ENCODE measurements at places on chromosomes 1 and 21.

- no peak for DNase-seq
Observed at GRCh38 chr1:220527279-220527907, 543 bp upstream of the MARK1 start.

DNA sequence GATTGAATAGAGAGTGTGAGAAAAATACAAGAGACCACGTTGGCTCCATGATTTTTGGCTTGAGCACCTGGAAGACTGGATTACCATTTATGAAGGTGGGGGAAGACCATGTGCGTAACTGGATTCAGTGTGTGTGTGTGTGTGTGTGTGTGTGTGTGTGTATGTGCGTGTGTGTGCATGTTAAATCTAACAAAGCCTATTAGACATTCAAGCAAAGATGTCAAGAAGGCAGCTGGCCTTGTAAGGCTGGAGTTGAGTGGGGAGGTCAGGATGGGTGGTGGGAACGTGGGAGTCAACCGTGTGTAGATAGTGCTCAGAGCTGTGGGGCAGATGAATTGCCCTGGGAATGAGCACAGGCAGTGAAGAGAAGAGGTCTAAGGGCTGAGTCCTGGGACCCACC, 293.8 kb upstream of the POU3F1 start:
- no peak for DNase-seq

GRCh38 chr1:94090761-94091160, 30.2 kb downstream of the ABCA4 start:
- DNase-seq: no peak

- no peak for DNase-seq
Observed at GRCh38 chr1:179142889-179143299, 61.0 kb downstream of the TOR3A start.

- no peak for DNase-seq
Observed at GRCh38 chr1:212225871-212226302, 59.3 kb upstream of the PPP2R5A start.

DNA sequence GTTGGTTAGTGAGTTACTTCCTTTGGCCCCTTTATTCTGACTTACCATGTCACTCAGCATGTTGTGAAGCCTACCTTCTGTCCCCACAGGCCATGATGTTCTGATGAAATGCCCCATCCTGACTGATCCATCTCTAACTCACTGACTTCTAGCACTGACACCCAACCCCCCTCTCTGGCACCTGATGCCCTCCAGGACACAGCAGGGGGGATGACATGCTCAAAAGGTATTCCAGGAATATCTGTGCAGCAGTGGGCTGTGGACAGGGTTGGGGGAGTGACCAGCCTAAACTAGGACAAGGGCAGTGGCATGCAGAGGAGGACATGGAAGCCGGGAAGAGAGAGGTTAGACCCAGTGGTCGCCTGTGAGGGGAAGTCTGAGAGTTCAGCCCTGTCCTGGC, 25.5 kb downstream of the SYT2 start:
- DNase-seq: no peak

- no peak for DNase-seq
Observed at GRCh38 chr1:114892194-114892918, 37.7 kb downstream of the SYCP1 start.

DNA sequence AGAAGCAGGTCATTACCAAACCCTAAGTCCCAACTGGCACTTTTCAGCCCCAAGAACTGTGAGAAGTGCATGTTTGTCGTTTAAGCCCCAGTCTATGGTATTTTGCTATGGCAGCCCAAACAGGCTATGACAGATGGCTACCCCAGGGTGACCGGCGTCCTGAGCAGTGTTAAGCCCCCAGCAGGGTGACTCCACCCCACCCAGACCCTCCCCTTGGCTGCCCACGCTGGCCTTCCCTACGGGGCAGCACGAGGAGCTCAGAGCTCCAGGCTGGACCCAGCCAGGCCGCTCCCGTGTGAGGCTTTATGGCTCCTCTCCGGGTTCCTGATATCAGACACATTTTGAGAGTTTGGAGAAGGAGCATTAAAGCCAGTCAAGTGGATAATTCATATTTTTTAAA, 684.0 kb downstream of the PTPRU start:
- DNase-seq: no peak
